ENCODE measurements at places on chromosomes 6 and 20. TPM values are rescaled to one million over a fixed set of nuclear protein-coding genes. Genes with fewer than 3 reads are reported as not detected.
A peak's percentile ranks its signal among the peaks of the same experiment; 100 is the strongest.

DNA sequence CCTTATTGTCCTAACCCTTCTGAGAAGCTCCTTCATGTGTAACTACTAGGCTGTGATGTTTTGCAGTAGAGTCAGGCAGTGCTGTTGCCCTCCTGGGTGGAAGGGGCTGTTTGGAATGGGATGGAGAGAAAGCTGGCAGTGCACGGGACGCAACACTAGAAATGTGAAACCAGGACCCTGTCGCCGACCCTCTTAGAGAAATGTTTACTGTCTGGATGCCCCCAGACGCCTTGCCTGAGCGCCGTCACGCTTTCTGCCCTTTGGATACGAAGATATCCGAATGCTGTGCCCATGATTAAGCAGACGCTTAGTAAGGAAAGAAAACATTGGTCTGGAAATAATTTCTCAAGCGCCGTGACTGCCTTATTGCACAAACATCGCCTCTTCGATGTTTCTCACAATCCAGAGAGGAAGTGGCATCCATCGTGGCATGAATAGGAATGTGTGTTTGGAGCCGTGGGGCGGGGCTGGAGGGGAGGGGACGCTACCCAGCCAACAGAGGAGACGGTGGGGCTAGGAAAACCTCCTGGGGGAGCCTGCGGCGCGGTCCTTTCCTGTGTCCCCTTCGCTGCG, 661 bp upstream of the PPP1R14C start:
- no peak for DNase-seq

GRCh38 chr6:72283571-72283970, 338.3 kb upstream of the KCNQ5 start:
- DNase-seq: no peak

GRCh38 chr20:428658-429200, 20.6 kb downstream of the RBCK1 start:
- no peak for DNase-seq

DNA sequence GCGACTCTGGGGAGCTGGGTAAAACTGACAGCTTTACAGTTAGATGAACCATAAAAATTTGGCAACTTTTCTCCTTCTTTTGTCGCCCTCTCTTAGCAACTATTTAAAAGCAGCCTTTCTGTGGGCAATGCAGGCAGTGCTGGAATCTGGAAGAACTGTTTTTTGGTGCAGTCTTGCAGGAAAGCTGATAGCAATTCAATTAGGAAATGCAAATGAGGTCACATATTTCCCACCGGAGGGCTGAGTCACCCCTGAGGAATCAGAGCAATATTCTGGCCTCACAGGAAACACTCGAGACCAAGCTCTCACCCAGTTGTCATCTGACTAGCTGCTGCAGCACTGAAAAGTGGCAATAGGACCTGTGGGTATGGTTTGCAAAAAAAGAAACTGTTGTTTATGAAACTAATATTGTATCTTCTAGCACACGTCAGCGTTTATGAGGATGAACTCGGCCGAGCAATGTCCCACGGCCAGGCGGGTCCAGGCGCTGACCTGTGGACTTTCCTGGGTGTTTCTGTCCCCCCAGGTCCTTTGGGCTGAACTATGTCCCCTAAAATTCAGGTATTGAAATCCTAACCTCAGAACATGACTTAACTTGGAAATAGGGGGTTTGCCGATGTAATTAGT, 312.3 kb downstream of the TAF4 start:
- DNase-seq: no peak

DNA sequence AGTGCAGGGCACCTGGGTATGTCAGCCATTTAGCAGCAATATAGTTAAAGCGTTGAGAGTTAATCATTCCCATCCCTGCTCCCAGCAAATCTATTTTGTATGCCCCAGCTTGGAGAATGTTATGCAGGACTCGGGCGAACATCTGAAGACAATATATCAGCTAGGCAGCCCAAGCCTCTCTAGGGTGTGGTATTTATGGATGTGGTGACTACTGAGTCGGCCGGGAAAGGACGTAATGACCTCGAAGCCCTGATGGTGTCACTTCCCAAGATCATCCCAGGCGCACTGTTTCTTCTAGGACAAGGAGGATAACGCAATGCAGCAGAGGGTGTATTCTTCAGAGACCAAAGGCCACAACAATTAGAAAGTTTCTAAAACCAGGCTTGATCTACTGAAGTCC, 63.6 kb upstream of the FAM184A start:
- DNase-seq: no peak

The PRDM13 gene
- not detected for total RNA-seq

GRCh38 chr6:7176208-7176607, 68.4 kb downstream of the RREB1 start:
- DNase-seq: no peak

The NKAIN4 gene
- not detected for total RNA-seq

The C6orf58 gene
- total RNA-seq: not detected

DNA sequence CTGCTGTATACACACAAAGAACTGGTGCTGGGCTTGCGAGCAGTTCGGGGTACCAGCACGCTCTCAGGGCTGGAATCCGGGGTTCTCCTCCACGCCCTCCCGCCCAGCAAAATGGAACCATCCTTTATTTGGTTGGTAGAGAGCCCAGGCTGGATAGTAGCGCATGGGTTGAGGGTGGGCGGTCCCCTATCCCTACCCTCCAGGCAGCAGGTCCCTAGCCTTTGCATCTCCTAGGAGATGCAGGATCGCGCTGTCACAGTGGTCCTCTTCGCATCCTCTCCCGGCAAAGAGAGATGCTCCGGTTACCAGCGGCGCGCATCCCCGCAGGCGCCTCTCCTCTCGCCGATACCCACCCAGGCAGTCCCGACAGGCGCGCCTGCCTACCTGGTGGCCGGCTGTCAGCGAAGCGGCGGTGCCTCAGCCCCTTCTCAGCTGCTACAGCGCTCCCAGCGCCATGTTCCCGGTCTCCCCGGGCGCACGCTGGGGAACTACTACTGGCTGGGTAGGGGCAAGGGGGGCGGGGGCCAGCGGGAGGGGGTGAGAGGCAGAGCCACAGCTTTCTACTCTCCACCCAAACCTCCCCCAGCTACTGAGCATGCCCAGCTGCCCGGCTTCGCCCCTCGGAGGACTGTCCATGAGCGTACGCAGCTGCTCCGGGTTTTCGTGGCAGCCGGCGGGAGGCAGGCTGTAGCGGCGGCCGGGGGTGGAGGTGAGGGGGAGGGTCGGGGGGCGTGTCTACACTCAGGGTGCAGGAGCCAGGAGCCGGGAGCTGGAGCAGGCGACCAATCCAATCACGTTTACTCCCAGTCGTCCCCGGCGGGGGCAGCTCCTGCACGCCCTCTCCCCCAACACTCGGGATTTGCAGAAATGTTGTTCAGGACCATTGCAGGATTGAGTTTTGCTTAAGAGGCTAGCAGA, at the start of gene PAK5:
PAK5 (minus strand) TSS at position 699 of the 918 bp plus-strand sequence. CDS start 194,748 bp downstream, outside the sequence.
- no peak for DNase-seq

DNA sequence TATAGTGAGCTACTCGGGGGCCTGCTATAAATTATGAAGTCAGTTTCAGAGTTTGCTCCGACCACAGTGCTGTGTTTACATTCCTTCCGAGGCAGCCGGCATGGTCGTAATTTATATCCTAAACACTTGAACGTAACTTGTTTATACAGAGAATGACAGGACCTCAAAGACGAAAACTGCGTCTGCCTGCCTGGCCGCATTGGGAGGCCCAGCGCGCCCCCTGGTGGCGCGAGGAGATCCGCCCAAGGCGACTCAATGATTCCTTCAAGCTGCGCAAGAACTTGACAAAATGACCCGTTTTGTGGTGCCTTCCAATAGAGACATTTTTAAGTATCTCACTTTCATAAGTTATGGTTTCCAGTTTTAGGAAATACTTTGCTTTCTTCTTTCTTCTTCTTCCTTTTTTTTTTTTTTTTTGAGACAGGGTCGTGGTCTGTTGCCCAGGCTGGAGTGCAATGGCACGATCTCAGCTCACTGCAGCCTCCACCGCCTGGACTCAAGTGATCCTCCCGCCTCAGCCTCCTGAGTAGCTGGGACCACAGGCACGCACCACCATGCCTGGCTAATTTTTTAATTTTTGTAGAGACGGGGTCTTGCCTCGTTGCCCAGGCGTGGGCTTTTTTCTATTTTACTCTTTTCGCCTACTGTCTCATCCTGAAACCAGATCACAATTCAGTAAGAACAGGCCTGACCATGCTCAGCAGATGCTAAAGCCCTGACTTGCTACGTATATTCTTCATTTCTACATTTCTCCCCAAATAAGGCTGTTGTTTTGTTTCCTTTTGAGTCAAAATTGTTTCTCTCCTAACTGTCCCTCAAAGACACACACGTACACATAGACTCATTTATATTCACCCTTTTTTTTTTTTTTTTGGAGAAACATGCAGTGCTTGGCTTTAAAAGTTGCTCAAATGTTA, 7.8 kb downstream of the FOXF2 start:
- peak; percentile 57 for DNase-seq

GRCh38 chr6:135258970-135259369, 77.9 kb downstream of the MYB start:
- DNase-seq: no peak

- DNase-seq: no peak
Observed at GRCh38 chr20:50561379-50562078, 51.3 kb downstream of the PTPN1 start.

The FOXF2 gene
- total RNA-seq: 0.65 TPM

DNA sequence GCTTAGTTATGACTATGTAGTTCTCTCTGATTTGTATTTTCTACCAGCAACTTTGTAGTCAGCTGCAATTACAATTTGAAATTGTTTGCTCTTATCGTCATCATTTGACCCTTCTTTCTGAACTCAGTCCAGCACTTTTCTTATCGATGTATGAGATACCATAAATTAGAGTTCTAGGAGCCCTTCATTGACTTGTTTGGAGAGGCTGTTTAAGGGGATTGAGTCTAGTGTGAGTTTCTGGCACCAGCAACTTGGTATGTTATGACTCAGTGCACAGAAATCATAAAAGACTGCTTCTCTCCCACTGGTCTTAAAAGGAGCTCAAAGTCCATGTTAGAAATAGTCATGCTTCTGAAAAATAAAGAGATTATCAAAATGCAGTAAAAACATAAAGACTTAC, 190.3 kb downstream of the TENT5A start:
- DNase-seq: no peak

- no peak for DNase-seq
Observed at GRCh38 chr6:157513004-157513603, 132.1 kb downstream of the ZDHHC14 start.

GRCh38 chr6:161139766-161140553, 133.9 kb downstream of the AGPAT4 start:
- no peak for DNase-seq

DNA sequence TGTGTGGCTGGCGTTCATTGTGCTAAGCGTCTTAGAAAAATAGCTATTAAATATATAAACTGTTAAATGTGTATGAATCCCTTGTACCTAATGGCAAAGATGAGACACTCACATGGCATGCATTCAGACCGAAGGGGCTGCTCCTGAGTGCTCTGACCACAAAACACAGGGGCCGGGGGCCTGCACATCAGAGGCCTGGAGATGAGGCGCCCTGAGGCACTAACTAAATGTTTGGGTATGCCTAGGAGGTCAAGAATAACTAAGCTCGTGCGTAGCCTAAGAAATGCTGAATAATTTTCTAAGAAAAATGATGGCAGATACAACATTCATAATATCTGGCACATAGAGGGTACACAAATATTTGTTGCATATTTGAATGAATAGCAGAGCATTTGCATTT, 92.5 kb downstream of the PSMB1 start:
- DNase-seq: no peak

- no peak for DNase-seq
Observed at GRCh38 chr6:170451762-170452651, 101.1 kb downstream of the PSMB1 start.

- no peak for DNase-seq
Observed at GRCh38 chr20:44392088-44392775, 36.7 kb downstream of the HNF4A start.

GRCh38 chr6:28683945-28684538, 158.4 kb downstream of the GPX5 start:
- DNase-seq: no peak

GRCh38 chr6:22091424-22091948, 205.3 kb downstream of the PRL start:
- no peak for DNase-seq

The ZNF133 gene
- 6.7 TPM for total RNA-seq

The KHDRBS2 gene
- 0.56 TPM for total RNA-seq

GRCh38 chr6:119063491-119063890, 15.0 kb downstream of the FAM184A start:
- no peak for DNase-seq

The TREM1 gene
- total RNA-seq: 7.4 TPM

The SLC39A7 gene
- 82.8 TPM for total RNA-seq

The CNKSR3 gene
- 13.8 TPM for total RNA-seq

The B3GAT2 gene
- total RNA-seq: not detected

The C6orf15 gene
- total RNA-seq: not detected
